ENCODE measurements at places on chromosomes 3 and 15.

- no peak for DNase-seq
Measured at GRCh38 chr3:81500039-81500438, 261.4 kb downstream of the GBE1 start.

DNA sequence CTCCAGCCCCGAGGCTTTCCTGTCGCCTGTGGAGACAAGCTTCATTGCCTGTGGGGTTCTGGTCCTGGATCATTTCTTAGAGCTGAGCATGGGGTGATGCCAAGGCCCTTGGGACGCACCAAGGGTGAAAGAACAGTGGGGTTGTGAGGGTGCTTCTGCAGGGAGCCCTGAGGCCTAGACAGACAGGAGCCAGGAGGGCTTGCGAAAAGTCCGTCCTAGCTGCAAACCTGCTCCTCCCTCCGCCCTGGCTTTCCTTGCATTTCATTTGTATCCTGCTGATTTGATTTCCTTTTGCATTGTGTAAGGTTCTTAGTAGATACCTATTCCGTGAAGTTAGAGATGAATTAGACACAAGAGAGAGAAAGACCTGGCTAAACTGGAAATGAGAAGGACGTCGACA lies 286.9 kb upstream of the C2CD4B start:
- DNase-seq, result no peak

DNA sequence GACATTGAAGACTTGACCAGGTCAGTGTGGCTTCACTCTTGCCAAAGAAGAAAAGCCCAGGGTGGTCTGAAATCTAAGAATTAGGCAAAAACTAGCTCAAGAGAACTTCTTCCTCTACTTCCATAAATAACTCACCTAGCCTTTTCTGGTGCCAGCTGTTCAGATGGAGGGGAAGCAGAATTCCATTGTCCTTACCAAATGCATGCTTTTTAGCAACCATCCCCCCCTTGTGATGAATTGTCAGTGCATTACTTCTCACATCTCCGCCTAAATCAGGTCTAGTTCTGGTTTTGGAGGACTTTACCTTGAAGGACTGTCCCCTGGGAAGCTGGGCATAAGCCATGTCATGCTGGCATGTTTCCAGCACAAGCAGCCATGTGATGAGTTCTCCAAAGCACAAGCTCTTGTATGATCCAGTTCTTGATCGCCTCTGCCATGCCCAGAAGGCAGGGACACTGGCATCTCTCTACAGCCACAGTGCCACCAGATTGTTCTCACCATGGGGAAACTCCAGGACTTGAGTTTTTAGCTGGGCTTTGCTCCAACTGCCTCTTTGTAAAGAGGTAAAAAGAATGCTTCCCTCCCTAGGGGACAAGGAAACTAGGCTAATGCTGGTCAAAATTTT lies 96.4 kb upstream of the IL12A start:
- DNase-seq, result no peak

GRCh38 chr3:124636863-124637296 lies 93.4 kb upstream of the UMPS start:
- no peak for DNase-seq

GRCh38 chr3:190205739-190206138 lies 85.0 kb upstream of the P3H2 start:
- peak; percentile 89 for DNase-seq

GRCh38 chr3:79285871-79286270 lies 481.9 kb downstream of the ROBO1 start:
- no peak for DNase-seq

DNA sequence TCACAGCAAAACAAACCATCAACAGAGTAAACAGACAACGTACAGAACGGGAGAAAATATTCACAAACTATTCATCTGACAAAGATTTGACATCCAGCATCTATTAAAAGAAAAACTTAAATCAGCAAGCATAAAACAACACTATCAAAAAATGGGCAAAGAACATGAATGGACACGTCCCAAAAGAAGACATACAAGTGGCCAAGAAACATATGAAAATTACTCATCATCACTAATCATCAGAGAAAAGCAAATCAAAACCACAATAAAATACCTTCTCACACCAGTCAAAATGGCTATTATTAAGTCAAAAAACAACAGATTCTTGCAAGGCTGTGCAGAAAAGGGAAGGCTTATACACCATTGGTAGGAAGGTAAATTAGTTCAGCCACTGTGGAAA lies 13.7 kb upstream of the SERPINI2 start:
- no peak for DNase-seq

DNA sequence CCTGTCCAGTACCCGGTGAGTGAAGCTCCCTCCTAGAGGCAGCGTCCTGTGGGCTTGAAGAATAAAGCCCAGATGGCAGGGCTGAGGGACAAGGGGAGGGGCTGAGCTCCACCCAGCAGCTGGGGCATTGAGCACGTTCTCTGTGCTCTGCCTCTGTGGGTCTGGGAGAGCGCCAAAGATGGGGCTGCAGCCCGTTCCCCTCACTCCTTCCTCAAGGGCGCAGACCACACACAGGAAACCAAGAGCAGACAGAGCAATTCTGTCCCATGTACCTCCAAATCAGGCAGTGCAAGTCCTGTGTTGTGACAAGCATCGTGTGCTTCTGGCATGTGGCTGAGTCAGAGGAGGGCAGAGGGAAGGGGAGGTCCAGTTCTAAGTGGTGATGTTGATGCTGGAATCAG lies 15.7 kb upstream of the KIF23 start:
- DNase-seq, result peak; percentile 87

DNA sequence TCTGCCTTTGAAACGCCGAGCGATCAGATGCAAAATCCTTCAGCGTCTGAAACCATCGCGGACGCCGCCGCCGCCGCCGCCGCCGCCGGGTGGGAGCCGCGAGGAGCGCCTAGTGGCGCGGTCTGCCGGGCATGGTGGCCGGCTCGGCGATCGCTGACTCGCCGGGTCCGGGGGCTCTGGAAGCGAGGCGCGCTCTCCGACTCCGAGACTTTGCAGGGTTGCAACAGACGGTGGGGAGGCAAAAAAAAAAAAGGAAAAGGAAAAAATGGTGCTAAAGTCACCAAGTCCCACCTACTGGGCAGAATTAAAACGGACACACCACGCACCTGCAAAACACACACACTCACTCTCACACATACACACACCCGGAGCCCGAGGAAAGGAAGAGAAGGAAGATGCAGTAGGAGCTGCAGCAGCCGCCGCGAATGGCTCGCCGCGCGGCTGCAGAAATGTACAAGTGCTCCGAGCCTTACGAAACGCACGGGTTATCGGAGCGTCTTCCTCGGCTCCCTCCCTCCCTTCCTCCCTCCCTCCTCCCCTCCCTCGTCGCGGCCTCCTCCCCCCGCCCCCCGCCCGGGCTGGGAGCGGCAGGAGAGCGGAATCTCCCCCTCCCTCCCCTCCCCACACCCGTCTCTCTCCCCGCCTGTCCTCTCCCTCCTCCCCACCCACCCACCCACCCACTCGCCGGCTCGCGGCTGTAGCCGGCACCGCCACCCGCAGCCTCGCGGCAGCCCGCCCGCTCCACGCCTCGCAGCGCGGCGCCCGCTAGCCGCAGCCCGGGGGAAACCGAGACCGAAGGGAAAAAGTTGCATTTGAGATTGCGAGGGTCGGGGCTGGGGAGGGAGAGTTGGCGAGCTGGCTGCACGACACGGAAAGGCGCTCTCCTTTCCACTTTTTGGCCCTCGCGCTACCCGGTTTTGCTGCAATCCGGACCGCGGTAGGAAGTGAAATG lies at the start of gene NTRK3:
Gene NTRK3 (minus strand): TSS at position 461 of the 952 bp plus-strand sequence. CDS start 586 bp downstream, outside the sequence.
- no peak for DNase-seq

DNA sequence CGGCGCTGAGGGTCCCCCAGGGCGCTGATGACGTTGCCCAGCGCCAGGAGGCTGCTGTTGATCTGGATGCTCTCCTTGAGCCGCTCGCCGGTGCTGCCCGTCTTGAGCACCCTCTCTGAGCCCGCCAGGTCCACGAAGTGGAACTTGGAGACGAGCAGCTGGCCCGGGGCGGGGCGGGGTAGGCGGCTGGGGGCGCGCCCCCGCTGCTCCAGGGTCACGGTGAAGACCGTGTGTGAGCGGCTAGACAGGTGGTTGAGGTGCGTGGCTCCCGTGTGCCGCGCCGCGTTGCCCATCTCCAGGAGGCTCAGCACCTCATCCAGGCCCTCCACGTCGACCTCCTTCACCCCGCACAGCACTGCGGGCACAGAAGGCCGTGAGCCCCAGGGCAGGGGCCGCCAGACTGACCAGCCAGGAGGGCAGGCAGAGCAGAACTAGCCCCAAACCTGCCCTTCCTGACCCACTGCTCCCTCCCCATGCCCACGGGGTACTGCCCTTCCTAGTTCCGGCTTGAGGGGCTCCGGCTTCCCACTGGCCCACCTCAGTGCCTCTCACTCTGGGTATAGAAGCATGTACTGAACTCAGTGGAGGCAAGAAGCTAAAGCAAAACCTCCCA lies 6.1 kb downstream of the KIF7 start:
- DNase-seq, result no peak

DNA sequence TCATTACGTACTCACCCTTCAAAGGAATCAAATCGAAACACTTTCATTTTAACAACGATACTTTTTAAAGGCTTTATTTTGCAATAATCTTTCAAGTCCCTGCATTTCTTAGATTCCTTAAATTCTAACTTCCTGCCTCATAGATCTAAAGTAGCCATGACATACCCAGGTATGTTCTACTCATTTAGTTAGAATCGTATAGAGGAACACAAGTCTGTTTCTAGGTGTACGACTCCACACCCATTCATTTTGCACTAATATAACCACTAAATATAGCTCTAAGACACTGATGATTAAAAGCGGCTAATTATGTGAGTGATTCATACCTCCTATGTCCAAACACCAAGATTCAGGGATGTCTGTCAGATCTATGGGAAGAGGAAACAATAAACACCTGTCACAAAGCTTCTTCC lies 1.3 kb downstream of the ATP13A3 start:
- no peak for DNase-seq

DNA sequence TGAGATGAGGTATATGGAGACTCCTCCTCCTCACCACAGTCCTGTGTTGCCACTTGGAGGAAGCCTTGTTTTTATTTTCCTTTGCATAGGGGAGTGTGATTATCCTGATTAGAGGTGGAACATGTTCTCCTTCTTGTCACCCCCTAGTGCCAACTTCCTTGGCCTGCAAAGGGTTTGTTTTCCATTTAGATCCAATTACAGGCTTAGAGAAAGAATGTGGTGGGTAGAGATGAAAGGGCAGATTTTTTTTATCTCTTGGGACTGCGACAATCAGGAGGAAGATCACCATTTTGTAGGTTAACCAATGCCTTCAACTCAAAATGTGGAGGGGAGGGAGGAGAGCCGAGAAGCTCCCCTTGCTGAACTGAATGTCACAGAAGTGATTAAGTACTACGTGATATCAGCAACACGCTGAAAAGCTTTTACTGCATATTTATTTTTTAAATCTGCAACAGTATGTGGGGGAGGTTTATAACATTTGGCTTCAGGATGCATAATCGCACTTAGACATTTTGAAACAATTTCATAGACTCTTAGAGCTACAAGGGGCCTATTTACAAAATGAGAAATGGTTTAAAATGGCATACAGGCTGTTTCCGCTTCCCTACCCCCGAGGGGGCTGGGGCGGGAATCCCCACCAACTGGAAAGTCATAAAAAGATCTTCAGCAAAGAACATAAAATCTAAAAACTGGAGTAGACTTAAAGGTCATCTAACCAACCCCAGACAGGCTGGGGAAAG lies 2.4 kb downstream of the LMCD1 start:
- no peak for DNase-seq

DNA sequence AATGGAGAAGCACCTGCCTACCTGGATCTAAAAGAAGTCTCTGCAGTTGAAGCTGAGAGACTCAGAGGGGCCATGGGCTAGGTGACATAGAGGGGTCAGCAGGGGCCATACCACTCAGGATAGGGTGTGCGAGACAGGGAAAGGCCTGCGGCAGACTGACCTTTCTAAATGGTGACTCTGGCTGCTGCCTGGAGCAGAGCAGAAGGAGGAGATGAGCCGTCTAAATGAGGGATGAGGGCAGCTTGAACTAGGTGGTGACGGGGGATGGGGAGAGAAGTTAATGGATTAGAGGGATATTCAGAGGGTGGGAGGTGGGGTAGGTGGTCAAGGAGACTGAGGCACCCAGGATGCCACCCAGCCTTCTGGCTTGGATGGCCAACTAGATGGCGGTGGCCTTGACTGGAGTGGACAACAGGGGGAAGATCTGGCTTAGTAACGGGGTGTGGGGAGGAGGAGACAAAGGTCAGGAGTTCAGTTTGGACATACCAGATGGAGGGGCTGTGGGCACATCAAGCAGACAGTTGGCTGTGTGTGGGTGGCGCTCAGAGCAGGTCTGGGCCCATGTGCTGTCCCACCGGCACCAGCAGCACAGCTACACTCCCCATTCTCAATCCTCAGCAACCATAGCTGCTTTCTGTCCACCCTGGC lies 3.2 kb upstream of the ITIH1 start:
- no peak for DNase-seq

DNA sequence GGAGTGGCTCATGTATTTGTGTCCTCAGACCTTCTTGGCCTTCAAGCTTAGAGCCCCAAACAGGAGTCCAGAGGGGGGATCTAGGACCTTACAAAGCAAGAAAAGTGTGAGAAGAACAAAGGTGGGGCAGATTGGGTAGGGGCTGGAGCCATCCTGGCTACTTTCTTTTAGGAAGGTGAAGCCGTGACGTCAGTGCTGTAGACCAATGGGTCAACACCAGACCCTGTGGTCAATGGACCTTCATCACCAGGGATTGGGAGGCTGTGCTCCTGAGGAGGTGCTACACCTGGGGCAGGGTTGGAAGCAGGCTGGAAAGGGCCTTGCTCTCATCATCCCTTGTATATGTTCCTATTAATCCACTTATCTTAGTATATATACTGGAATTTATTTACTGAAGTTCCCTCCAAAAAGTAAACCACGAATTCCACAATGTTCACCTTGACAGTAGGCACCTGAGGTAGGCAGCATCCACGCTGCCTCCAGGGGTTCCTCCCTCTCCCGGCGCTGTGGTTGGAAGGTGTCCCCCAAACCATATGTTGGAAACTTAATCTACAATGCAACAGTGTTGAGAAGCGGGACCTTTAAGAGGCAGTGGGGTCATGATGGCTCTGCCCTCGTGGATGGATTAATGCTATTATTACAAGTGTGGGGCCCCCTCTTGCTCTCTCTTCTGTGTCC lies 21.4 kb upstream of the MCCC1 start:
- DNase-seq, result no peak

DNA sequence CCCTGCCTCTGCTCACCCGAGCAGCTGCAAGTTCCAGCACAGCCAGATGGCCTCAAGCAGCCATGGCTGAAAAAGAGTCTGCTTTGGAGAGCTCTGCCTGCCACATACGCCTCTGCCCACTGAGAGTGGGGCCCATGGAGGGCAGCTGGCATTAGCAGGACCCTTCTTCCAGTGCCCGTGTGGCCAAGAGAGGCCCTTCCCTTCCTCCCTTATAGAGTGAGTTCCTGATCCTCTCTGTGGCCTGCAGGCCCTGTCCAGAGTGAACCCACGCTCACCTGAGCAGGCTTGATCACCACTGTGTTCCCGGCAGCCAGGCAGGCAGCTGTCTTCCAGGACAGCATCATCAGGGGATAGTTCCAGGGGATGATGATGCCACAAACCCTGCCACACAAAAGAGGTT lies 41.4 kb upstream of the SLC41A3 start:
- no peak for DNase-seq

- peak; percentile 46 for DNase-seq
Measured at GRCh38 chr3:176872771-176873209, 324.5 kb downstream of the TBL1XR1 start.

DNA sequence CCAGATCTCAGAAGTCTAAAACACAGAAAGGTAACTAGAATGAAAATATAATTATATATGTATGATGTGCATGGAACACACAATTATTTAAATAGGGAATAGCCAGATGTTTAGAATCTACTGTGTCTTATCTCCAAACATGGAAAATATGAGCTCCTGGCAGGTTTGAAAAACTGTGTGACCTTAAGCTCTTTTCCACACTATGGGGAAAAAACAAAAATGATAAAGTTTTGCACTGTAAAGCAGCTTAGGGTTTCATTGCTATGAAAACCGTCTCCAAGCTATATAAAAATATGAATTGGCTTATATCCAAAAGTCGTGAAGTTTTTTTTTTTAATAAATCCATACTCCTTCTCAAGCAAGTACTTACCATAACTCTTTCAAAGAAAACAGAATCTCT lies 159.8 kb downstream of the ERC2 start:
- DNase-seq, result no peak

Measured in fibroblast of skin of back (primary cell).